ENCODE measurements at places on chromosomes 16 and 17. TPM values are rescaled to one million over a fixed set of nuclear protein-coding genes. Genes with fewer than 3 reads are reported as not detected.

DNA sequence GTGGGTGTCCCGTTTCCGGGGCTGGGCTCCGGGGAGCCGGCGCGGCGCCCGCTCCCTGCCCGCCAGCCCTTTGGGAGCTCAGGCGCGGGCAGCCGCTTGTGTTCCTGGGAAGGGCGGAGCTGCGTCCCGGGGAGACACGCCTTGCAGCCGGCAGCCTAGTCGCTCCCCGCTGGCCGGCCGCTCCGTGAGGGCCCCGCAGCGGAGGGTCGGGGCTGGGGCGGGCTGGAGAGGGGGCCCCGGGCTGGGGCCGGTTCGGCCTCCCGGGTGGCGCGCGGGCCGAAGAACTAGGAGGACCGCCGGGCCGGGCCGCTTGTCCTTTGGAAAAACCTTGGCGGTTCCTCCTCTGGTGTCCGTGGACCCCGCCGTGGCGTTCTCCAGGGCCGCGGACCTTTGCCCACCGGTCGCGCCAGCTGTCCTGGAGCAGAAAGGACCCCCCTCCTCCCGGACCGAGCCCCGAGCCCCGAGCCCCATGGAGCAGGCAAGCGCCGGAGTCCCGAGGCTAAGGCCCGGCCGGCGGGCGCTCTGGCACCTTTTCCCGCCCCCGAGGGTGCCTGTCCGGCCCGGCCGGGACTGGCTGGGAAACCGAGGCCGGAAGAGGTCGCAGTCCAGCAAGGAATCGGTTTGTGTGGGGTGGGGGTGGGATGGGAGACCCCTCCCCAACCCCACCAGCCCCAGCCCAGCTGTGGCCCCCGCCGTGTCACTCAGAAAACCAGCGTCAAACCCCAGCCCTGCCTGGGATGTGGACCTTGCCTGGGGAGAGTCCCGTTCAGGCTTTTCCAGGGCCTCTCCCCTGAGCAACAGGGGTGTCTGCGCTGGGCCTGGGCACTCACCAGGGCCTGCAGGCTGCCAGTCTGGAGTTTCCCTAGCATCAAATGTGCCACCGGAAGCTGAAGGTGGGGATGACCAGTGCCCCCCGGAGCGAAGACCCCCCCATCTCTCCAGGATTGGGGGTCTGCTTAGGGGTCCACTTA, 6.8 kb upstream of the TBC1D3B start:
- DNase-seq, result peak; percentile 39

DNA sequence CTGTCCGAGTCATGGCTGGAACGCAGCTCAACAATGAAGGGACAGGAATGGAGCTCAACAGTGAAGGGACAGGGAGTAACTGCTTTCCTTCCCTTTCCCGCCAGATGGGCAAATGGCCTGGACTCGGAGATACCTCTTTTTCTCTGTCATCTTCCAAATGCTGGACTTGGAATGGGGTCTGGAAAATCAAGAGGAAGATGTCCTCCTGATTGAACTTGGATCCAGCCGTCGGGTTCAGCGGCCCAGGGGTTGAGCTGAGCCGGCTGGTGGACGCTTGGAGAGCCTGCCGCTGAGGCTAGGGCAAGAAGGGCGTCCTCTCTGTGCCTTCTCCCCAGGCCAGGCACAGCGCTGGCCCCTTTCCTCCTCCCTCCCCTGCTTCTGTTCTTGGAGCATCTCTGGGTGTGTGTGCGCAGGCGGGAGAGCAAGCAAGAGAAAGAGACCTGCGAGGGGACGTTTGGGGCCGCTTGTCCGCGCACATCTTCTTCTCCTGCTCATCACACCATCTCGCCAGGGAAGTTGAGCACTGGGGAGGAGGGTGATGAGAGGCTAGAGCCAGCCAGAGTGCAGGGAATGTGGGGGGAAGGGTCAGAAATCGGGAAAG, 6.6 kb downstream of the NEUROD2 start:
- DNase-seq, result no peak

GRCh38 chr16:56226845-56227525, 35.7 kb downstream of the GNAO1 start:
- no peak for DNase-seq

- no peak for DNase-seq
Measured at GRCh38 chr16:56482683-56483236, 31.4 kb downstream of the OGFOD1 start.

DNA sequence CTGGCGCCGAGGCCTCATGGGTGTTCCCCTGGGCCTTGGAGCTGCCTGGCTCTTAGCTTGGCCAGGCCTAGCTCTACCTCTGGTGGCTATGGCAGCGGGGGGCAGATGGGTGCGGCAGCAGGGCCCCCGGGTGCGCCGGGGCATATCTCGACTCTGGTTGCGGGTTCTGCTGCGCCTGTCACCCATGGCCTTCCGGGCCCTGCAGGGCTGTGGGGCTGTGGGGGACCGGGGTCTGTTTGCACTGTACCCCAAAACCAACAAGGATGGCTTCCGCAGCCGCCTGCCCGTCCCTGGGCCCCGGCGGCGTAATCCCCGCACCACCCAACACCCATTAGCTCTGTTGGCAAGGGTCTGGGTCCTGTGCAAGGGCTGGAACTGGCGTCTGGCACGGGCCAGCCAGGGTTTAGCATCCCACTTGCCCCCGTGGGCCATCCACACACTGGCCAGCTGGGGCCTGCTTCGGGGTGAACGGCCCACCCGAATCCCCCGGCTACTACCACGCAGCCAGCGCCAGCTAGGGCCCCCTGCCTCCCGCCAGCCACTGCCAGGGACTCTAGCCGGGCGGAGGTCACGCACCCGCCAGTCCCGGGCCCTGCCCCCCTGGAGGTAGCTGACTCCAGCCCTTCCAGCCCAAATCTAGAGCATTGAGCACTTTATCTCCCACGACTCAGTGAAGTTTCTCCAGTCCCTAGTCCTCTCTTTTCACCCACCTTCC, 7.9 kb downstream of the HIRIP3 start:
- DNase-seq, result no peak

- no peak for DNase-seq
Measured at GRCh38 chr16:86388976-86389375, 121.4 kb upstream of the FOXF1 start.

GRCh38 chr16:70712942-70713341, 27.1 kb upstream of the MTSS2 start:
- no peak for DNase-seq

DNA sequence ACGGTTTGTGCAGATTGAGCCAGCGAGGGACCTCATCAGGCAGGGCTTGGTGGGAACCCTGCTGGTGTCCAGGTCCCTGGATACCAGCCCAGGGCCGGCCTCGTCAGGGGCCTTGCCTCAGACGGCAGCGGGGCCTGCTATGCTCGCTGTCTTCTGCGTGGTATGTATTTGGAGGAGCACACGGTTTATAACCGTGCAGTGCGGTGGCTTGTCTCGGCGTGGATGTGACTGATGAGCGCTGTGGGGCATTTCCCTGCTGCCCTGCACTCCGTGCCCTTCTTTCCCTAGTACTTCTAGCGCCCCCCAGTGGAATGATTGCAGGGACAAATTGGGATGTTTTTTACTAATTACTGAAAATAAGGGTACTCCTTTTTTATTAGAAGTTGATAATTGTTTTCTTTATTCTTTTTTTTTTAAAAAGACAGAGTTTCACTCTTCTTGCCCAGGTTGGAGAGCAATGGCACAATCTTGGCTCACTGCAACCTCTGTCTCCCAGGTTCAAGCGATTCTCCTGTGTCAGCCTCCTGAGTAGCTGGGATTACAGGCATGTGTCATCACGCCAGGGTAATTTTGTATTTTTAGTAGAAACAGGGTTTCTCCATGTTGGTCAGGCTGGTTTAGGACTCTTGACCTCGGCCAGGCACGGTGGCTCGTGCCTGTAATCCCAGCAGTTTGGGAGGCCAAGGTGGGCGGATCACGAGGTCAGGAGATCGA, 15.3 kb downstream of the TBCD start:
- DNase-seq, result no peak

DNA sequence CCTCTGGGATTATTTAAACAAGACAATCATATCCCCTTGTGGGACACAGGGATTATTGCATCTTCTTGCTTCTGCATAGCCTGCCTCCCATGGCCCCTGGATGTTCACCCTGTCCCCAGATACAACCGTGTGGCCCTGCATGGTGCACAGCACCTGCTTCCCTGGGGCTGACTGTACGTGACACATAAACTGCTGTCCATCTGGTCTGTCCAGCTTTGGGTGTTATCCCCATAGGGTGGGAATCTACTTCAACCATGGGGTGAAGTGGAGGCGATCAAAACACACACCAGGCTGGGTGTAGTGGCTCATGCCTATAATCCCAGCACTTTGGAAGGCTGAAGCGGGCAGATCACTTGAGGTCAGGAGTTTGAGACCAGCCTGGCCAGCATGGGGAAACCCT, 138.8 kb downstream of the XYLT1 start:
- no peak for DNase-seq

DNA sequence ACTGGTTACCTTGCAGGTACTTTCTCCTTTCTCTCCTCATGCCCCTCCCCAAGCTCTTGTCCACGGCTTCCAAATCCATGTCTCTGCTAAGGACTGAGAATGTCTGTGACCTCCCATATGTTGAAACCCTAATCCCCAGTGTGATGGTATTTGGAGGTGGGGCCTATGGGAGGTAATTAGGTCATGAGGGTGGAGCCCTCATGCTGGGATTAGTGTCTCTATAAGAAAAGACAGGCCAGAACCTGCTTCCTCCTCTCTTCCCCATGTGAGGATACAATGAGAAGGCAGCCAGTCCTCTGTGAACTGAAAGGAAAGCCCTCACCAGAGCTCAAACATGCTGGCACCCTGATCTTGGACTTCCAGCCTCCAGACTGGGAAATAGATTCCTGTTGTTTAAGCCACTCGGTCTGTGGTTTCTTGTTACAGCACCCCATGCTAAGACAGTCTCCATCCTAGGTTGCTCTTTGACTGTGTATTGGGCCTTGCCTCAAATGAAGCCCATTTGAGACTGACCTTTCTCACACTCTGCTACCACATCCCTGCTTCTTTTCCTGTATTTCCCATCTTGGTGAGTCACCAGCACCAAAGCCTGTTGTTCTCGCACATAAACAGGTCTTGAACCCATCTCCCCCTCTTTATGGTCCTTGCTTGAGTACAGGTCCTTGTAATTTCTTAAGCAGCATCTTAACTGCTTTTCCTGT, 135.0 kb downstream of the CDK5R1 start:
- no peak for DNase-seq

GRCh38 chr16:74759564-74759963, 15.1 kb downstream of the FA2H start:
- no peak for DNase-seq

DNA sequence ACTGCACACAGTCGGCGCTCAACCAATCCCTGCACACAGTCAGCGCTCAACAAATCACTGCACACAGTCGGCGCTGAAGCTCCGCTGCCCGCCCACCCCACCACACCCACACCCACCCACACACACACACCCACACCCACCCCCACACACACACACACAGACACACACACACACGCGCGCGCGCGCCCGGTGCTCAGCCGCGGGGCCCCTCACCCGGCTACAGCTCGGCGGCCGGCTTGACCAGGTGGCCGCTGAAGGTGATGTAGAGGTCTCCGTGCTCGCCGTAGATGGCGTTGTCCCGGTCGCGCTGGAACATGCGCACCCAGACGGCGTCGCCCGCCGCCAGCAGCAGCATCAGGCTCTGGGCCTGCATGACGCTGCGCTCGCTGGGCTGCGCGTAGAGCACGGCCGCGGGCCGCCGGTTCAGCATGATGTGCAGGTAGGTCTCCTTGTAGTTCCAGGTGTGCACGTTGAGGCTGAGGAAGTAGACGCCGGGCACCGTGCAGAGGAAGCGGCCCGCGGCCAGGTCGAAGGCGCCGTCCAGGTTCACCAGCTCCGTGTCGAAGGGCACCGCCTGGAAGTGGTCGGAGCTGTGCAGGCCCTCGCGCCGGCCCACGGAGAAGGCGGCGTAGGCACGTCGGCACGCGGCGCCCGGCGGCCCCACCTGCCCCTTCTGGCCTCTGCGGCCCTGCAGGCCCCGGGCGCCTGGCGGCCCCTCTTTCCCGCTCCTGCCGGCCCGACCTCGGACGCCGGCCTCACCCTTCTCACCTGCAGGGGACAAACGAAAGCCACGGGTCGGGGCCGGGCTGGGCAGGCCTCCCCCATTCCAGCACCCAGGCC, 2.5 kb downstream of the C1QTNF8 start:
- DNase-seq, result peak; percentile 69

DNA sequence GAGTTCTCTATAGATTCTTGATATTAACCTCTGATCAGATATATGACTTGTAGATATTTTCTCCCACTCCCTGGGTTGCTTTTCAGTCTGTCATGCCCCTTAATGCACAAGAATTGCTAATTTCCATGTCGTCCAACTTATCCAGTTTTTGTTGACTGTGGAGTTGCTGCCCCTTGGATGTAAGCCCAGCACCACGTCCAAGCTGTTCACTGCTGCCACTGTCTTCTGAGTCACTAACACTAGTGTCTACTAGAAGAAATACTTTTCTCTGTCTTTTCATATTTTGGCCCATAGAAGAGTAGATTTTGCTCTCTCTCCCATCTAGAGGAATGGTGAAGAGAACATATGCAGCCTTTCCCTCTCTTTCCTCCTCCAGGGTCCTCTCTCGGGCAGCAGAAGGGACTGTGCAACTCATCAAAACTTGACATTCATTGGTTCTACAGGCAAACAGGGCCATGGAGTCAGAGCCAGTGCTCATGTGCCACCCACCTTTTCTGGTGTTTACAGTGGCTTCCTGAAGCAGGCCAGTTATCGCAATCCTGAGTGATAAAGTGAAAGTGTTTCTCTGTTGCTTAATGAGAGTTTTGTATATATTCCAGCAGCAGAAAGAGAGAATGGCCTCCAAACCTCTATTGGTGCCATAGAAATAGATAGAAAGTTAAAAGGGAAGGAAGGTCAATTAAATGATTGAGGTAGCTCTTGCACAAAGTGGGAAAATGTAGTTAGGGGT, 22.6 kb upstream of the PMP22 start:
- DNase-seq, result no peak

- DNase-seq, result no peak
Measured at GRCh38 chr16:11235703-11235991, 20.4 kb downstream of the SOCS1 start.

DNA sequence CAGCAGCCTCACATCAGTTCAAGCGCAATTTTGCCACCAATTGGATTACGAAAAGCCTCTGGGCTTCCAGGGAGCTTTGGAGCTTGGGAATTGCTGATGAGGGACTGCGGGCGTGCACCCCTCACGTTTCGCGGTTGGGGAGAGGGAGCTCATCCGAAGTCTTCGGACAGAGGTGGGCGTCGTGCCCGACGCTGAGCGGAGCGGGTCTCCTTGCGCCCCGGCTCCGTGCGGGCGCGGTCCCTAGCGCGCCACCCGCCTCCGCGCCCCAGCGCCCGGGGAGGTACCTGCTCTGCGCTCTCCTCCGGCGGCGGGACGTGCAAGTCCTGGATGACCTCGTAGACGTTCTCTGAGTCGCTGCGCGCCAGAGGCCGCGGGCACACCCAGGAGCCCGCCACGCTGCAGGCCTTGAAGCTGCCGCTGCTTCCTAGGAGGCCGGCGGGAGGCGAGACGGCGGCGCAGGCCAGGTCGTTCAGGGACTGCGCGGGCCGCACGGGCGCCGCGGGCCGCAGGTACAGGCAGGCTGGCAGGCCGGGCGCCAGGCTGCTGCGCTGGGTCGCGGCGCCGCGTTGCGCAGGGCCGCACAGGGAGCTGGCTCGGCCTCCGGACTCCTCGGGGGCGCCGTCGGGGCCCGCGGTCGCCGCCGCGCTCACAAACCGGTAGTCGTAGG, 3.2 kb downstream of the ARHGAP27 start:
- DNase-seq, result no peak

Gene FBXW10
- total RNA-seq, result not detected

Gene PDILT
- total RNA-seq, result not detected

Gene HOXB5
- total RNA-seq, result 19.8 TPM

Gene CDRT15L2
- not detected for total RNA-seq

Gene HOXB6
- total RNA-seq, result 64.8 TPM

Gene AGRP
- total RNA-seq, result not detected

Gene PHKB
- total RNA-seq, result 30.5 TPM

Gene MYH1
- total RNA-seq, result not detected

Gene KRTAP9-8
- total RNA-seq, result not detected

Gene ITGB3
- total RNA-seq, result not detected

Gene CDR2L
- 26.5 TPM for total RNA-seq

Gene VTN
- total RNA-seq, result 1.5 TPM

Gene NPW
- total RNA-seq, result 226 TPM

All from HCT116 (cell line).